Hematopoietic multipotent progenitor cell treated with erythropoietin and hydrocortisone succinate and interleukin-3 and kit ligand, for 17 days (in vitro differentiated cells): ENCODE measurements at places on chromosomes 7 and 10.

DNA sequence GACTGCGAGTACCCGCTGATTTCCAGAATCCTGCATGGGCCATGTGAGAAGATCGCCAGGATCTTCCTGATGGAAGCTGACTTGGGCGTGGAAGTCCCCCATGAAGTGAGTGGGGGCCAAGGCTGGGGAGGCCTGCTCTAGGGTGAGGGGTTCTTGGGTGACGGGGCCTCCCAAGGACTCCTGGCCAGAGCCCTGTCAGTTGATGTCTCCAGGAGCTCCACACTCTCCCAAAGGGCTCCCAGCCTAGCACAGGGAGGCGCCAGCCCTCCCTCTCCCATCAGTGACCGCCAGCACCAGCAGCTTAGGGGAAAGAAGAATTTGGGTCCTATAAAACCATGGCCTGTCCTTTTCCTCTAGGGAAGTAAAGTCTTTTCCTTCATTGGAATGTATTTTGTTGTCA is 9.8 kb upstream of the ZNF22 start:
- DNase-seq, result no peak

GRCh38 chr10:23686722-23687121 is 247.8 kb downstream of the OTUD1 start:
- DNase-seq, result no peak

DNA sequence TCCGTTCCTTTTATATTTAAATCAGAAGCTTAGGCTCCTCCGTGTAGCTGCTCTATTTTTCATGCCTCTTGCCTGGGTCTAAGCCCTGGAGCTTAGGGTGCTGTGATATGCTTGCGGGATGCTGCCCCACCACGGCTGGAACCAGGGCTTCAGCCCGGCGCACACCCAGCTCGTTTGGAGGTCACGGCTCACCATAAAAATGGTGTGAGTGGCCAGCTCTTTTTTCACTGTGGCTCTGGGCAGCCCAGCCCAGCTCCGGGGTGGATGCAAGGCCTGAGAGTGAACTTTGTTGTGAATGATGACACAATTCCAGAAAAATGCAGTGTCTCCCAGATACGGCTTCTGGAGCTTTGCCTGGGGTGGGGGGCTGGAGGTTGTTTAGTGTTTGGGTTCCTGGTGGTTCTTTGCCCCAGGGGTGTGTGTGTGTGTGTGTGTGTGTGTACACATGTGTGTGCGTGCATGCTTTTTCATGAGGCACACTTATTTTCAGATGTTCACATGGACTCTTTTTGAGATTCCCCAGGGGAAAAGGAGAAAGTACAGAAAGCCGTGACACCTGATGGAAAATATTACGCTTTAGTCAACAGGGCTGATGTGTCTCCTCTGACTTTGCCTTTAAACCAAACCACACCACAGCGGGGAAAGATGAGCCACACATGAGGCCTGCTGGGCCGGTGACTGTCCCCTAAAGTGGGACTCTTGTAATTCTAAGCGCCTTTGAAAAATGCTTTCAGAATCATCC is 46.2 kb downstream of the GRK5 start:
- DNase-seq, result no peak

DNA sequence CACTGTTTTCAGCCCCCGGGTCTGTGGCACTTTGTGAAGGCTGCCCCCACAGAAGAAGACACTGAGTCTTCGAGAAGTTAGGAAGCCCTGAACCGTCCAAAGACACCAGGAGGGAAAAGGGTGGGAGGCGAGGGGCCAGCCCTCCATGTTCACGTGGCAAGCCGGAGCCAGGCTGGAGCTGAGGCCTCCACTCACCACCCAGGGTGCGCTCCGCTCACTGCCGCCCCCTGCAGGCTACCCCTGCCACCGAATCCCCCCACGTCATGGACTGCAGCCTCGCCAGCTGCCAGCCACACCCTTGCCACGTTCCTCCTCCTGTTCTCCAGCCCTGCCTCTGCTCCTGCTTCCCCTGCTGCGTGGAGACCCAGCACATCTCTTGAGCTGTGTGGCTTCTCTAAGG is 59.0 kb upstream of the EN2 start:
- no peak for DNase-seq

- no peak for DNase-seq
Measured at GRCh38 chr7:20918156-20918555, 131.5 kb upstream of the SP8 start.

- no peak for DNase-seq
Measured at GRCh38 chr10:96678725-96679124, 41.6 kb downstream of the PIK3AP1 start.

DNA sequence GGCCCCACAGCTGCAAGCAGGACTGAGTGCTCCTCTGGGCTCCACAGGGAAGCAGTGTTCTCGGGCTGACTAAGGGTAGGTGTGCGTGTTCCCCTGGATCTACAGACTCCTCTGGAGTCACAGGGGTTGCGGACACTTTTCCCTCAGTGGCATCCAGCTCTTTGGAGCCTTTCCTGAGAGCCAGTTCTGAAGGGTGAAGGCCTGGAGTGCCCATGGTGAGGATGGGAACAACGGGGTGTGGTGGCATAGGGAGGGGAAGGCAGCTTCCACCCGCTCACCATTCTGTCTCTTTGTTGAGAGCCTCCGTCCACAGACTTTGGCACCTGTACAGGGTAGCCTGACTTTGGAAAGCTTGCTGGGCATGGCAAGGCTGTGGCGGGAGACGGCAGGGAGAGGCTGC is 104.1 kb upstream of the PCBD1 start:
- no peak for DNase-seq

GRCh38 chr10:28285816-28286215 is 17.0 kb downstream of the MPP7 start:
- DNase-seq, result no peak

DNA sequence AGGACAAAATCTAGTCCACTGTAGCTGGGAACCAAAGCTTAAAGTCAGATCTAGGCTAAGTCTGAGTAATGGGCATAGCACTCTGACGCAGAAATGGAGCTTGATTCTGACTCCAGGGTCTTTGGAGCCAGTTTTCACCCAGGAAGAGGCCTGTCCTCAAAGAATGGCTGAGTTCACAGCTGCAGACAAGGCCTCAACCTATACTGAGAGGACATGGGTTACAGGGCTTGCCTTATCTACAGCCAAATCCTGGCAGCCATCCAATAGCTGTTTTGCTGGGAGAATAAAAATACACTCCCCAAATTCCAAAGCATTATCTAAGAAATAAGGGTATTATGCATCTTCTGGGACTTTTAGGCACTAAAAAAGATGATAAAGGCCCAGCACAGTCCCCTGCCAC is 154.8 kb downstream of the RAPGEF5 start:
- DNase-seq, result no peak

- DNase-seq, result no peak
Measured at GRCh38 chr7:134720091-134720935, 59.1 kb upstream of the CALD1 start.

DNA sequence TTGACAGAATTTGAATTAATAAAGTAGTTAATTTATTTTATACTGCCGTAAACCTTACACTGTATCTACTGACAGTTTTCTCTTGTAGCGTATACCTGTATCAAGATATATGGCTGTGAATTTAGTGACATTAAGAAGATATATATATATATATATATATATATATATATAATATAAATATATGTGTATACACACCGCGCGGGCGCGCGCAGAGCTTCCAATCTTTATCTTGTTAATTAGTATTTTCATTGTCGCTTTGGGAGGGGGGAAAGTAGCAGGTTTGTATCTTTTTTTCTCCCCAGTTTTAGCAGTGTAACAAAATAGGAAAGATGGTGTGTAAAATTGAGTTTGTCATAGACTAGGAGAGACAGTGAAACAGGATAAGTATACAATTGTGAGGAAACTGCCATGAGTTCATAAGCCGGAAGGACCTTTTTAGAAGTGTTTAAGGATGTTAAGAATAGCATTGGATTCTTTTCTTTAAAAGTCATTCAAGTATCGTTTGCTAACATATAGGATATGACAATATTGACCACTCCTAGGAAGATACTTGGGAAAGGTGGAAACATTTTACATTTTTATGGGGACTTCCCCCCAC is 2.0 kb downstream of the PLEKHA1 start:
- DNase-seq, result no peak

DNA sequence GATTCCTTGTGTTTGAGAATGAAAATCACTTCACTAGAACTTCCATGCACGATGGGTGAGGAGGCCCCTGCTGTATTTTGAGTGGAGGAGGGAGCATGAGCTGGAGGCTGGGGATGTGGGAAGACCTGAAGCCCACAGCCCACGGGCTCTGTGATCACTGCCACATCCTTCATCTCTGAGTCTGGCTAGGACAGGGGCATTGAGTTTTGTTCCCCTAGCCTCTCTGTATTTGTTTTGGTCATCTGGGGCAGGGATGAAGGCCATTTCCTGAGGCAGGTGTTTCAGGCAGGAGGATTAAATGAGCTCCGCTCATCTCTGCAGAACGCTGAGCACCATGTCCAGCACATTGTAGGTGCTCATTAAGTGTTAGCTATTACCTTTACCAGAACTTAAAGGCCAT is 293.6 kb downstream of the GLRX3 start:
- DNase-seq, result no peak

GRCh38 chr10:71493741-71494140 is 97.0 kb downstream of the CDH23 start:
- DNase-seq, result no peak

- DNase-seq, result no peak
Measured at GRCh38 chr7:150990416-150991186, at the start of gene NOS3. NOS3 (plus strand) TSS chr7:150991017; CDS start chr7:150993804, 2,787 bp downstream.

GRCh38 chr10:28087661-28088351 is 88.9 kb upstream of the ODAD2 start:
- no peak for DNase-seq

DNA sequence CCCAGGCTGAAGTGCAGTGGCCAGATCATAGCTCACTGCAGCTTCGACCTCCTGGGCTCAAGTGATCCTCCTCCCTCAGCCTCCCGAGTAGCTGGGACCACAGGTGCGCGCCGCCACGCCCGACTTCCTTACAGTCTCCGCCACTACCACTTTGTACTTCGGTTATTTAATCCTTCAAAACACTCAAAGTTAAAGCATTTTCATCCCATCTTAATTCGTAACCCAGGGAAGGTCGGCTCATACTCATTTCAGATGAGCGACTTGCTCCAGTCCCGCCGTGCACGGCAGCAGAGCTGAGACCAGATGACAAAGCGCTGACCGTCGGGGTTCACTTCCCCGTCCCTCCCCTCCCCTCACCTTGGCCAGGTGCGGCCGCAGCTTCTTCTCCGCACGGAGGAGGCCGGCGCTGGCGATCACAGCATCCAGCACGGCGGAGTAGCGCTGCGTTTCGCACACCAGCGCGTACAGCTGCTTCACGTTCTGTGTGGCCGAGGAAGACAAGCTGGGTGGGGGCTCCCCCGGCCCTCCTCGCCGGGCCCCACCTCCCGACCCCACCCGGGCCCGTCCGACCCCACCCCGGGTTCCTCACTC is 457 bp downstream of the NSUN5 start:
- DNase-seq, result no peak

GRCh38 chr7:158791107-158791506 is 38.2 kb downstream of the ESYT2 start:
- no peak for DNase-seq

- no peak for DNase-seq
Measured at GRCh38 chr10:29617880-29618340, 16.9 kb downstream of the SVIL start.

- DNase-seq, result no peak
Measured at GRCh38 chr7:7567898-7568531, 1.3 kb downstream of the MIOS start.

- DNase-seq, result no peak
Measured at GRCh38 chr7:142642316-142642715, 107.0 kb upstream of the PRSS1 start.

DNA sequence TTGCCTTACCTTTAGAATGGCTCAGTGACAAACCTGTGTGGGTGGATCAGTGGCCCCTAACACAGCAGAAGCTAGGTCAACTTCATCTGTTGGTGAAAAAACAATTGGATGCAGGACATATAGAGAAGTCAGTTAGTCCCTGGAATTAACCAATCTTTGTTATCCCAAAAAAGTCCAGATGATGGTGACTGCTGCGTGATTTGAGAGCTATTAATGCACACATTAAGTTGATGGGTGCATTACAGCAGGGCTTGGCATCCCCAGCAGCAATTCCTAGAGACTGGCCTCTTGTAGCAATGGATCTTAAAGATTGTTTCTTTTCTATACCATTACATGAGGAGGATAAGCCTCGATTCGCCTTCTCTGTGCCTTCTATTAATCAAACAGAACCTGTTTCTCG is 33.3 kb downstream of the OR13A1 start:
- DNase-seq, result no peak

DNA sequence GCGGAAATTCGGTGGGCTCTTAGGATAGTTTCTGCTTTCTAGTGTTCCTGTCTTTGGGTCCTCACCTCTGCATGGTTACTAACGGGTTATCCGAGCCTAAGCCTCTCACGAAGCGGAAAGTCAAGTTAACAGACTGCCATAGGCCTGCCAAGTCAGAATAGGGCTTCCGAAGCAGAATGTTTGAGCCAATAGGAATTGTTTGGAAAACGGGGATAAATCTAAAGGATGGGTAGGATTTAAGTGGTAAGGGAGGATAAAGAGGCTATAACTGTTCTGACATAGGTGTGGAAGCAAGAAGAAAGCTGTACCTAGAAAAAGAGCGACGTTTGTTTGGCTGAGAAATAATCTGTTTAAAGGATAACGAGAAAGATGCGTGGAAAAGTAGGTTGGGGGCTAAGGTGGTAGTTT is 851 bp downstream of the TMEM254 start:
- no peak for DNase-seq

DNA sequence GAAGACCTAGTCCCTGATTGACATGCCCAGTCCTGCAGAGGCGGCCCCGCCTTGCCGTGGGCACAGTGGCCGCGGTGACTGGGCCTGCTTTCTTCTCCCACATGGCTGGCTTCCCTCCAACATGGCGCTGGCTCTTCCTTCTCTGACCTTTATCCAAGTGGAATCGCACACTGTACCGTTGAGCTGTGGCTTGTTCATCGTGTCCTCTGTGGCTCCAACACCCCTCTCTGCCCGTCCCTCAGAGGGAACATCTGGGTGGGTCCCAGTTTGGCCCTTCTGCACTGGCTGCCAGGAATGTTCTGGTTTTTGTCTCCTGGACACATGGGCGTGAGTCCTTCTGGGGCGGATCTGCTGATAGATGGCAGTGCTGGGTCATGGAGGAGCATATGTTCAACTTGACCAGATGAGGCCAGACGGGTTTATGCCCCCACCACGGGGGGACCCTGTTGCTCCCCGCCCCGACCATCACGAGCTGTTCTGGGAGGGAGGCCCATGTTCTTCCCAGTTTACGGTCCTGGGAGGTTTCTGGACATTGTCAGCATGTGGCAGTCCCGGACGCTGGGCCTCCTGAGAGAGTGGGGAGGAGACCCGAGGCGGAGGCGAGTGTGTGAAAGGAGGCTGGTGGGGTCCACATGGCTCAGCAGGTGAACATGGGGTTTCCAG is 63.5 kb downstream of the LHPP start:
- no peak for DNase-seq

GRCh38 chr7:151330661-151331060 is 11.0 kb upstream of the NUB1 start:
- DNase-seq, result no peak
